ENCODE measurements at places on chromosomes 4 and X. TPM values are rescaled to one million over a fixed set of nuclear protein-coding genes. Genes with fewer than 3 reads are reported as not detected.

The OPHN1 gene
- total RNA-seq, result 1.7 TPM

The PHF8 gene
- 13.7 TPM for total RNA-seq

The FMR1NB gene
- total RNA-seq, result not detected

The MAGEB10 gene
- not detected for total RNA-seq

The CD38 gene
- 13.0 TPM for total RNA-seq

The ALAS2 gene
- not detected for total RNA-seq

The NXF2B gene
- total RNA-seq, result not detected

The ALG13 gene
- 45.6 TPM for total RNA-seq

The MAP7D2 gene
- total RNA-seq, result 5.2 TPM

The P2RY8 gene
- 0.06 TPM for total RNA-seq

The GYPE gene
- total RNA-seq, result not detected

The GAGE12F gene
- not detected for total RNA-seq

Data from A549 treated with AZD2906 at 1 μM for 4 hours (cell line).